ENCODE measurements at places on chromosomes 7 and 10.

- peak; percentile 17 for DNase-seq
Observed at GRCh38 chr10:86139066-86139657, 227.4 kb downstream of the GRID1 start.

- DNase-seq = no peak
Observed at GRCh38 chr10:127052001-127052400, 144.4 kb downstream of the INSYN2A start.

DNA sequence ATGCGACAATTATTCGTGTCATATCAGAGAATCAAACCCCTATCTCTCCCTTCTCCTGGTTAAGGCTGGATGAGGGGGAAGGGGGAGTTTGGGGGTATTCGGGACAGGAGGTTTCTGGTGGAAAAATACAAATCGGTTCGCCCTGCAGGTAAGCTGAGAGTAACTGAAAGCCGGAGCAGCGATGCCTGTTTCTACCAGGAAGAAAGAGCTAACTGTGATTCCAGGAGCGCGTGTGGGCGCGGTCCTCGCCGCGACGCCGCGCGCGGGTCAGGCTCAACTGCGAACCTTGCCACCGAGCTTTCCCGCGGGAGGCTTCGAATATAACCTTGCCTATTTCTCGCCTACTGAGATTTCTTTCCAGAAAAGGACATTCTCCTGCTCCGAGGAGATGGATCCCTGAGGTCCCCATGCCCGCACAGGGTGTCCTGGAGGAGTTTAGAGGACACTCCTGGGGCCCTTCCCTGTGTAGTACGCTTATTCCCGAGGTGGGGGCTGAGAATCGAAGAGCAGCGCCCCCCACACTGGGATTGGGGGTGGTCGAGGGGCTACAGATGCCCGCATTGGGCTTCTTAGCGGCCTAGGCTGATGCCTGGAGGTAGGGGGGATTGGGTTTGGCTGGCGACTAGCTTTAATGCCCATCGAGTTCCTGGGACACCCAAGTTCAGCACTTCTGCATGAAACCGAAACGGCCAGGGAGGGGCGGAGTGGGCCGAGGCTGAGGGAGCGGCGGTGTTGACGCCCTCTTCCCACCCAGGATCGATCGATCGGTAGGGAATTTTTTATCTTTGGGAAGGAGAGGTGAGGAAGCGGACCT is 13.0 kb upstream of the DLX6 start:
- DNase-seq = no peak

GRCh38 chr7:26843705-26844104 is 20.7 kb downstream of the SKAP2 start:
- no peak for DNase-seq

- DNase-seq = no peak
Observed at GRCh38 chr10:125782616-125783015, 7.0 kb upstream of the MMP21 start.

DNA sequence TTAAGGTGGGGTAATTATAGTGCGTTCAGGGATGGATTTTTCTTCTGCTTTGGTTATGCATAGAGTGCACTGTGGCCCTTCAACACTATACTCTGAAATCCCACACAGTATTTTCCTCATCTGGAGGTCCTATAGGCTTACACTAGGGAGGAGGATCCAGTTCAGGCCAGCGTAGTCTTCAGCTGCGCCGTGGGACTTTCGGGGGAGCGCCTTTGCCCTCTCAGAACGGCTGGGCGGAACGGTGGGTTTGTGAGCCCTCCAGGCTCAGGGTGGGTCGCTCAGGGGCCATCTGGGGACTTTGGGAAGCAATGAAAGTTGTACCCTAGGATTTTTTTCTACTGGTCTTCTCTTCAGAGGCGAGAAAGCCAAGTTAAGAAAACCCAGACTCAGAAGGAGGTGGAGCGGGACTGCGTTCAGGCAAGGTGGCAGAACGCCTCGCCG is 652 bp upstream of the VPS26A start:
- DNase-seq = no peak

All from hypothalamus (tissue), 51 donors.